ENCODE measurements at places on chromosomes 4 and X.

DNA sequence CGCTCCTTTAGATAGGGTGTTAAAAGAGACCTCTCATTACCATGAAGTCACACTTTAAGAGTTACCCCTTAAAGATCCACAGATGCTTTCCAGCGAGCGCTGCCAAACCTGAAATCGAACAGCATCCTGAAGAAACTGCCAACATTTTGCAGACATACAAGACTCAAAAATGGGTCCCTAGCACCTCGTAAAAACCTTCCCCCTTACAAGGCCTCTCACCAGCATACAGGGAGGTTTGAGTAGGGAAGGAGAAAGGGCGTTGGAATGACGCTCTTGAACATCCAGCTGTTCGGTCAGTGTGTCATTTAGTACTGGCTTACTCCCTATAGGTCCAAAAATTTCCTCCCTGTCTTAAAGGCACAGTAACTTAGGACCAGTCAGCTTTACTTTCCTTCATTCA is 45.3 kb upstream of the PGRMC1 start:
- peak; percentile 20 for DNase-seq

GRCh38 chrX:108298165-108298602 is 140.0 kb downstream of the COL4A6 start:
- no peak for DNase-seq

- DNase-seq: no peak
Observed at GRCh38 chr4:80465238-80465637, 129.7 kb downstream of the CFAP299 start.

GRCh38 chr4:31674313-31674947 is 954.3 kb downstream of the PCDH7 start:
- no peak for DNase-seq

GRCh38 chr4:102772738-102773340 is 12.1 kb upstream of the MANBA start:
- DNase-seq: no peak

DNA sequence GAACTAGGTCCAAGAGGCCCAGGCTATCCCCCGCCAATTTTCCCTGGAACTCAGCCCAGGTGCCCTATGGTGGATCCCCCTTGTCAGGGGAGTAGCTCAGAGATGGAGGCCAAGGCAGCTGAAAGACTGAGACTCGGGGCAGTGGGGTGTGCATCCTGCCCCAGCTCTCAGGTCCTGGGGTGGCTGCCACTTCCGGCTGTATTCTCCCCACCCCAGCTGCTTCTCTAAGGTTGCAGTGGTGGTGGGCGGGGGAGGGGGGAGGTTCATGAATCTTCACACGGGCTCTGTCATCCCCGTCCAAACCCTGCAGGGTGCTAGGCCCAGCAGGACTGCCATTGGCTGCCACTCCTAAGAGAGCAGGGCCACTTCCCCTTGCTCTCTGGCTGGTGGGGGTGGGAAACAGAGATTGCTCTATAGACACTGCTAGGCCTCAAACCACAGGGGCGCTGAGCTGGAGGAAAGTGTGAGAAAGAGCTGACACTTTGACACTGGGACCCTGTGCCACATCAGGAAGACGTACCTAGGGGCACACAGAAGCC is 1.5 kb downstream of the SASH3 start:
- DNase-seq: no peak

GRCh38 chr4:139857977-139858376 is 192.4 kb downstream of the MGST2 start:
- DNase-seq: no peak

DNA sequence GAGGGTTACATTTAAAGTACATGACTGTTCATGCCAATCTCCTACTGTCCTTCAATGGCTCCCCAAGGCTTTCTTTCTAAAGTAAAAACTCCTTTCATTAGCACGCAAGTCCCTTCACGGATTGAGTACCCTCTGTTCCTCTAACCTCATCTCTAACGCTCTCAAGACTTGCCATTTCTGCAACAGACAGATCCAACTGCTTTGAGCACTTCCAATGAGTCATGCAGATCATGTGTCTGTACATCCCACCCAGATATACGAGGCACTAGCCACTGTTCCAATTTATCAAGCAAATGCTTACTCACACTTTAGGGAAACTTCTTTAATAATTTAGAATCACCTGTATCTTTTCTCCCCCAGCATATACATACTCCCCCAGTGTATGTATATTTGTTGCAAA is 332.5 kb upstream of the ZFP42 start:
- DNase-seq: no peak

GRCh38 chrX:119738742-119739141 is 19.6 kb upstream of the SOWAHD start:
- DNase-seq: no peak

DNA sequence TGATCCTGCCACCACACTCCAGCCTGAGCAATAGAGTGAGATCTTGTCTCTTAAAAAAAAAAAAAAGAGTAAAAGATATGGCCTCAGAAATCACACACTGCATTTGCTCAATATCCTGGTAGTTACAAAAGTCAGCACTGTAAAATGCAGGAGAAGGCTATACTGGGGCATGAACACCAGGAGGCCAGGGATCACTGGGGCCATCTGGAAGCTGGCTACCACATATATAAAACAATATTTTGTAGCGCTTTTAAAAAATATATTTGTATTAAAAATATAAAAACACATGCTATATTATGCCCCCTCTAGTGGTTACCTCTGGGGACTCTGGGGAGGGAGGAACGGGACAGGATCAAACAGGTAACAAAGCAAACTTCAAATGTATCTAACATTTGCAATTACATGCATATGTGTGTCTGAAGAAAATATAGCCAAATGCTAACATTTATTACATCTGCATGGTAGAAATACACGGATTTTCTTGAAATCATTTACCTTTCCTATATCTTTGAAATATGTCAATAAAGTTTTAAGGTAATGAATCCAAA is 4.0 kb downstream of the C4orf46 start:
- DNase-seq: peak; percentile 3

GRCh38 chrX:123184866-123185276 is 793 bp downstream of the GRIA3 start:
- no peak for DNase-seq

DNA sequence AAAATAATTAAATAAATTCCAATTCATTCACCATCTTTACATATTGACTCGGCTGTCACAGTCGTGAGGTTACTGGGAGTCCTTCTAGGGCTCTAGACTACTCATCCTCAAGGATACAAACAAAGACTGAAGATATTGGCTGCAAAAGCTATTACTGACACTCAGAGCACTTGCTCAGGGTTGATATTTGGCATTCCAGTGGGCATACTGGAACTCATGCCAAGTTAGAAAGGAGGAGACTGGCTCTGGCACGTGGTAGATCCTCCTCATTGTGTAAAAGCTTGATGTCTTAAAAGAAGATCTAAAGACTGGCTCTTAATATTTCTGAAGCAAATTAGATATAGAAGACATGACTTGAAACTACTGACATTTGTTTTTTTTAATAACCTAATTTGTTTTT is 172.7 kb downstream of the GPM6A start:
- DNase-seq: no peak
